ENCODE measurements at places on chromosomes 5 and 9.

- no peak overlapping the region for H3K27ac ChIP-seq
- no peaks in the 10 kb centered on the region for H3K36me3 ChIP-seq
- H3K4me3 ChIP-seq = no peak overlapping the region
- no peak for DNase-seq
- no peaks in the 10 kb centered on the region for H3K27me3 ChIP-seq
Observed at GRCh38 chr5:9596171-9596780, 33.9 kb downstream of the TAS2R1 start.

DNA sequence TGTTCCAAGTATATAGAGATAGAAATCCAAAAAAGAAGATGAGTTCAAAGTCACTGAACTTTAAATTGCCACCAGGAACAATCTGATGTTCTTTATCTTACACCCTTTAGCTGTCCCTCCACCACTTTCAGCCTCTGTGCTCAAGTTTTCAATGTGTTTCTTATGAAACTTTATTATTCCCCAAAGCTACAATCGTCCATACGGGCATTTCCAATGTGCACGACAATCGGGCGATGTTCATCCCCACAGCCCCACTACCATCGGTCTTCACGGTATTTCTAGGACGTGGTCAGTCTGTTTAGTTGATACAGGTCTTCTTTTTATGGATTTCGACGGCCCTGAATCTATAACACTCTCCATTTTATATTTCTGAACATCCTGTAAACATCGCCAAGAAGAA, 238.7 kb upstream of the DAP start:
- no peak overlapping the region for H3K4me3 ChIP-seq
- peaks cover 2% of the 10 kb centered on the region for H3K36me3 ChIP-seq
- no peak for DNase-seq
- H3K4me1 ChIP-seq = no peaks in the 10 kb centered on the region
- H3K27me3 ChIP-seq = peaks cover 32% of the 10 kb centered on the region
- no peak overlapping the region for H3K27ac ChIP-seq

DNA sequence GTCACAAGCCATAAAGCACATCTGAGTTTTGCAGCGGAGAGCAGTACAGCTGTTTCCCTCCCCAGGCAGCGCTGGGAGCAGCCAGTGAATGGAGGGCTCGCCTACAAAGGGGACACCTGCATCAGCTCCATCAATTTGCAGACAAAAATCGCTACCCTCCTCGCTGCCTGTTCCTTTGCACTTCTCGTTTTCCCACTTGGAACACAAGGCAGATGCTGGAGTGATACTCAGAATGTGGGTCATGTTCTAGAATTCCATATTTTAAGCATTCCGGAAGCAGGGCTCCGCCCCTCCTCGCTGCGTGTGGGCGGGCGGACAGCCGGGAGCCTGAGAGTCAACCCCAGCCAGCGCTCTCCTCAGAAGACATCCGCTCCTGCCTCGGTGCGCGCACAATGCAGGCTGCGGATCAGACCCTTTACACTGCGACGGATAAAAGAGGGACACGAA, 92.1 kb downstream of the LMNB1 start:
- H3K27ac ChIP-seq = no peak overlapping the region
- no peaks in the 10 kb centered on the region for H3K27me3 ChIP-seq
- no peaks in the 10 kb centered on the region for H3K36me3 ChIP-seq
- H3K4me3 ChIP-seq = peak overlapping the region; percentile 86

GRCh38 chr5:74643111-74643562, 2.6 kb upstream of the ENC1 start:
- H3K4me3 ChIP-seq = no peak overlapping the region
- no peak for DNase-seq
- H3K4me1 ChIP-seq = peaks cover 26% of the 10 kb centered on the region
- H3K36me3 ChIP-seq = no peaks in the 10 kb centered on the region
- peaks cover 34% of the 10 kb centered on the region for H3K27me3 ChIP-seq
- H3K27ac ChIP-seq = no peak overlapping the region

GRCh38 chr5:54795284-54795683, 190.1 kb downstream of the ESM1 start:
- H3K4me3 ChIP-seq = no peak overlapping the region
- no peak overlapping the region for H3K27ac ChIP-seq
- H3K27me3 ChIP-seq = peaks cover 11% of the 10 kb centered on the region
- DNase-seq = no peak
- H3K4me1 ChIP-seq = peaks cover 7% of the 10 kb centered on the region

DNA sequence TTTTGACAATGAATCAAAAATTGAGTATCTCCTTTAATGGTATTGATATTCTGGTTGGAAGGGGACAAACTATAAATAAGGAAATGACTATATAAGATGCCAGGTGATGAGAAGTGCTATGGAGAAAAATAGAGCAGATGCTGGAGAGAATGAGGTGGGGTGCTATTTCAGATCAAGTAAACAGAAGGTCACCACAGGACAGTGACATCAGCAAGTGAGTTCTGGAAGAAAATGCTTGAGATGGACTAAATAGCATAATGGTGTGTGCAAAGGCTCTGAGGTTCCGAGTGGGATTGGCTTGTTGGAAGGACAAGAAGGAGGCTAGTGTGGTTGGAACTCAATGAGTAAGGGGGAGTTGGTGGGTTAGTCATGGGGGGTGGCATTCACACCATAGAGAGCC, 157.5 kb upstream of the SGCD start:
- H3K27ac ChIP-seq = no peak overlapping the region
- no peaks in the 10 kb centered on the region for H3K36me3 ChIP-seq
- H3K4me3 ChIP-seq = no peak overlapping the region
- DNase-seq = no peak
- H3K27me3 ChIP-seq = peaks cover 7% of the 10 kb centered on the region

DNA sequence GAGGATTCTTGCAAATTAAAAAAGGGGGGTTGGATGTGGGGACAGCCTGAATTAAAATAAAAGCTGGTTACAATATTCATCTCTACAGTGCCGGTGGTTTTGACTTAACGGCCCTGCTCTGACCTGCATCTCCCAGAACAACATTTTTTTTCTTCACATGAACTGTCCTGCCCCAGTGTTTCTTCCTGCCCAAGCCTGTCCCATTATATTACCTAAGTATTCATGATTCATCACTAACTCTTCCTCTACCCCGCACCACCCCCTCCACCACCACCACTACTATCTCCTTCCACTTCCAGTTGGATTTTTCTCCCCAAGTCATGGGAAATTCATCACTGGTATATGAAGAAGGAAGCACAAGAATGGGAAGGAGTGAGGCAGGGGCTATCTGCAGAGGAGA, 90.1 kb downstream of the ZFAND5 start:
- no peak overlapping the region for H3K4me3 ChIP-seq
- DNase-seq = no peak
- H3K4me1 ChIP-seq = no peaks in the 10 kb centered on the region
- H3K36me3 ChIP-seq = peaks cover 2% of the 10 kb centered on the region
- H3K27ac ChIP-seq = no peak overlapping the region

- H3K36me3 ChIP-seq = no peaks in the 10 kb centered on the region
- H3K4me3 ChIP-seq = no peak overlapping the region
- no peaks in the 10 kb centered on the region for H3K4me1 ChIP-seq
- H3K27ac ChIP-seq = no peak overlapping the region
Observed at GRCh38 chr5:166938071-166938470, 1353.4 kb upstream of the WWC1 start.

DNA sequence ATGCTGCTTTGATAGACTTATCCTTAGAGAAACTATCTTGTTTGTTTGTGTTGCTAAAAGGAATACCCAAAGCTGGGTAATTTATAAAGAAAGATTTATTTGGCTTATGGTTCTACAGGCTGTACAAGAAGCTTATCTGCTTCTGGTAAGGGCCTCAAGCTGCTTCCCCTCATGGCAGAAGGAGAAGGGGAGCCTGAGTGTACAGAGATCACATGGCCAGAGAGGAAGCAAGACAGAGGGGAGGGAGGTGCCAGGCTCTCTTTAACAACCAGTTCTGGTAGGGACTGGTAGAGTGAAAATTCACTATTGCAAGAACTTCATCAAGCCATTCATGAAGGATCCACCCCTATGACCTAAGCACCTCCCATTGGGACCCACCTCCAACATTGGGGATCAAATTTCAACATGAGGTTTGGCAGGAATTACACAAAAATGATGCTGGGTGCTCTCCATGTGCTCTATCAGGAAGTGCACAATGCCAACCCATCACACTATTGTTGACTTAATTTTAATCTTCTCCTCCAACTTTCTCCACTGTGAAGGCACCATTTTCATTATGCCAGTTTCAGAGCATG, 115.1 kb upstream of the SHB start:
- H3K4me3 ChIP-seq = no peak overlapping the region
- no peak overlapping the region for H3K27ac ChIP-seq
- H3K27me3 ChIP-seq = peaks cover 24% of the 10 kb centered on the region
- H3K4me1 ChIP-seq = no peaks in the 10 kb centered on the region
- no peaks in the 10 kb centered on the region for H3K36me3 ChIP-seq

DNA sequence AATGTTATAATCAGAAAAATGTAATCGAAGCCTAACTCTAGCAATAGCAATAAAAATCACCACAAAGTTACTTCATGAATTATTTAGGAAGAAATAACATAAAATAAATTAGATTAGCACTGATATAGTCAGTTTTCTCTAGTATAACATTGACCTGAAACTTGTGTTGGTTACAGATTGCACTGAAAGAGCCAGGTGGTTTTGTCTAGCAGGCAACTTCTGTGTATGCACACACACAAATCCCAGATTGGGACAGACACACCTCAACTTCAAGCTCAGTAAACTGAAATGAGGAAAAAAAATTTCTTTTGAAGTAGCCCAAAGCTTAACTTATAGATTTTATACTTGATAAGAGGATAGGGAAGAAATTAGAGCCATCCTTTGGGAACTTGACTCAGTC, 129.3 kb downstream of the EFNA5 start:
- peaks cover 6% of the 10 kb centered on the region for H3K27me3 ChIP-seq
- no peak overlapping the region for H3K4me3 ChIP-seq
- peaks cover 6% of the 10 kb centered on the region for H3K4me1 ChIP-seq
- no peaks in the 10 kb centered on the region for H3K36me3 ChIP-seq
- no peak overlapping the region for H3K27ac ChIP-seq

GRCh38 chr5:34022121-34022705, 14.4 kb upstream of the AMACR start:
- peak overlapping the region; percentile 53 for H3K4me3 ChIP-seq
- DNase-seq = no peak
- no peaks in the 10 kb centered on the region for H3K27me3 ChIP-seq
- peaks cover 13% of the 10 kb centered on the region for H3K4me1 ChIP-seq

GRCh38 chr5:30001826-30002225, 1191.7 kb upstream of the CDH6 start:
- H3K4me3 ChIP-seq = no peak overlapping the region
- no peaks in the 10 kb centered on the region for H3K4me1 ChIP-seq
- no peaks in the 10 kb centered on the region for H3K27me3 ChIP-seq

Data from T-helper 17 cell (primary cell).